ENCODE measurements at places on chromosomes 3 and 15.

- peak; percentile 43 for DNase-seq
Measured at GRCh38 chr3:45841420-45841756, 531 bp downstream of the LZTFL1 start.

DNA sequence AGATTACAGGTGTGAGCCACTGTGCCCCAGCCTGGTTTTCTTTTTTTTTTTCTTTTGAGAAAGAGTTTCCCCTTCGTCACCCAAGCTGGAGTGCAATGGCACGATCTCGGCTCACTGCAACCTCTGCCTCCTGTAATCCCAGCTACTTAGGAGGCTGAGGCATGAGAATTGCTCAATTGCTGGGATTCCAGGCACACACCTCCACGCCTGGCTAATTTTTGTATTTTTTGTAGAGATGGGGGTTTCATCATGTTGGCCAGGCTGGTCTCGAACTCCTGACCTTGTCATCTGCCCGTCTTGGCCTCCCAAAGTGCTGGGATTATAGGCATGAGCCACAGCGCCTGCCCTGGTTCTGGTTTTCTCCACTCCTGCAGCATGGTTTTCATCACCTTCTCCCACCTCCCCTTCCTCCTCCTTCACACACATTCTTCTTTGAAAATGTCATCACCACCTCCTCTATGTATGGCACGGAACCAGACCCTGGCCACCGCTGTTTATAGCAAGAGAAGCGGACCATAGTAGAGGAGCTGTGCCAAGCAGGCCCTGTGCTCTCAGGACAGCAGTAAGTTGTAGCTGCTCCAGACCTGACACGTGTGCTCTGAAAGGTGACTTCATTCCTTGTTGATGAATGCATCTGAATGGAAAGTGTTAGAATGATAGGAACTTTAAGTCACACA is 14.6 kb upstream of the AHSG start:
- no peak for DNase-seq

- DNase-seq = no peak
Measured at GRCh38 chr15:66724732-66725463, 22.9 kb downstream of the SMAD6 start.

- DNase-seq = no peak
Measured at GRCh38 chr3:68135067-68135466, 480.7 kb upstream of the SUCLG2 start.

- DNase-seq = no peak
Measured at GRCh38 chr3:128903501-128903900, 24.1 kb downstream of the ACAD9 start.

DNA sequence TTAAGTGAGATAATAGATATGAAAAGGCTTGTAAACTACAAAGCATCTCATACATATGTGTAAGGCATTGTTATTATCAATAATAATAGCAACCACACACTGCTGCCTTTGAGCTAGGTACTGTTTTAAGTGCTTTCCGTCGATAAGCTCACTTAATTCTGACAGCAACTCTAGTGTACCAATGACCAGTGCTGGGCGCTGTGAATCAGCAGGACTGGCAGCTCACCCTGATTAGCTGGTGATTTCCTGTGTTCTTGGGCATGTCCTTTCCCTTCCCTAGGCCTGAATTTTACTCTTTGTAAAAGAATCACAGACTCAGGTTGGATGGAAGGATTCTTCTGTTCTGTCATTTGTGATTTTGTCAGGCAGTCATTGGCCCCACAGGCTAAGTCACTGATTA is 215.6 kb downstream of the LPP start:
- no peak for DNase-seq

- DNase-seq = no peak
Measured at GRCh38 chr15:34679291-34679690, 75.5 kb downstream of the GJD2 start.

GRCh38 chr15:65264863-65265430 is 21.7 kb downstream of the PARP16 start:
- DNase-seq = no peak

DNA sequence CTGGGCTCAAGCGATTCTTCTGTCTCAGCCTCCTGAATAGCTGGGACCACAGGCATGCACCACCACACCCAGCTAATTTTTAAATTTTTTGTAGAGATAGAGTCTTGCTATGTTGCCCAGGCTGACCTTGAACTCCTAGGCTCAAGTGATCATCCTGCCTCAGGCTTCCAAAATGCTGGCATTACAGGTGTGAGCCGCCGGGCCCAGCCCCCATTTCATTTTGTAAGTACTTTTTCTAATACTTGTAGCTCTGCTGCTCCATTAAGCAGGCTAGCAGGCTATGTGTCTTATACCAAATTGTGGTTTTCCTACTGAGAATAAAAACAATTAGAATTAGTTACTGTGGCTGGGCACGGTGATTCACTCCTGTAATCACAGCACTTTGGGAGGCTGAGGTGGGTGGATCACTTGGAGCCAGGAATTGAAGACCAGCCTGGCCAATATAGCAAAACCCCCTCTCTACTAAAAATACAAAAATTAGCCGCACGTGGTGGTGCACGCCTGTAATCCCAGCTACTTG is 22.4 kb downstream of the NIPA1 start:
- no peak for DNase-seq

DNA sequence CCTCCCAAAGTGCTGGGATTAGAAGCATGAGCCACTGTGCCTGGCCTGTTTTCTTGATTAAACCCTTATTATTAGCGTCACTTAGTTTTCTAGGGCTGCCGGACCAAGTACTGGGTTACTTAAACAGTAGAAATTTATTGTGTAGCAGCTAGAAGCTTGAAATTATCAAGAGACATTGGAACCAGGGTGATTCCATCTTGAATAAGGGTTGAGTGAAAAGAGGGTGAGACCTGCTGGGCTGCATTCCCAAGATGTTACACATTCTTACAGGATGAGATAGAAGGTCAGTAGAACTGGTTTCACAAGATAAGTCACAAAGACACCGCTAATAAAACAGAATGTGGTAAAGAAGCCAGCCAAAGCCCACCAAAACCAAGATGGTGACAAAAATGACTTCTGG is 18.6 kb upstream of the FSTL1 start:
- no peak for DNase-seq

GRCh38 chr3:135007607-135008006 is 212.5 kb downstream of the EPHB1 start:
- no peak for DNase-seq

- no peak for DNase-seq
Measured at GRCh38 chr3:161745741-161746140, 249.1 kb downstream of the OTOL1 start.

DNA sequence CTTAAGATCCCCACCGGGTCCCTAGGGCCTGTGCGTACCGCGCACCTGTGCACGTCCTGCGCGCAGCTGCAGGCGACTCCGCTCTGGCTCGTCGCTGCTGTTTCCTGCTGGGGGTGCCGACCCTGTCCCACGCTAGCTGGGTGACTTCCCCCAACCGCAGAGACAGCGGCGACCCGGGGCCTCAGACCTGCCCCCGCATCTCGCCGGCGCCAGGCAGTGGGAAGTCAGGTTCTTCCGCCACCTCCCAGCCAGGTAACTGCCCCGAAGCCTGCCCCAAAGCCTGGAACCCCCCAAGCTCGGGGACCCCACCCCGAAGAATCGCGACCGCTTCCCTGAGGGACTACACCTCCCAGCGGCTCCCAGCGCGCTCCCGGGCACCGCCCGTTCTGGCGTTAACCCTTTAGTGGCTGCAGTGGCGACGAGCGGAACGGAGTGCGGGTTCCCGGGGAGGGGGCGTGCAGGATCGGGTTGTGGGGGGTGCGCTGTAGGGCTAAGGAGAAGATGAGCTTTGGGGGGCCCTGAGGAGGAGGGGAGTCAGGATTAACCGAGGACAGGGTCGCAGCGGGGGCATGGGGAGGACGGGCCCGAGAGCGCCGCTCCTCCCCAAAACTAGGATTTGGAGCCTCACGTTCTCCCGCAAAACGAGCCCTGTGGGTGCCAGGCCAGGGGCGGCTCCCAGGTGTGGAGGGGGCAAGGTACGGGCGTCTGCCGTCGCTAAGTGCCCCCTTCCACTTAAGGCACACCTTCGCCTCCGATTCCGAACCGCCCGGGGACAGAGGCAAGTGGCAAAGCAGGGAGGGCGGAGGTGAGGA is 589 bp downstream of the NEIL1 start:
- peak; percentile 59 for DNase-seq

GRCh38 chr3:31275038-31275572 is 257.6 kb upstream of the STT3B start:
- peak; percentile 81 for DNase-seq

GRCh38 chr15:51281368-51281967 is 56.9 kb downstream of the CYP19A1 start:
- DNase-seq = peak; percentile 70

DNA sequence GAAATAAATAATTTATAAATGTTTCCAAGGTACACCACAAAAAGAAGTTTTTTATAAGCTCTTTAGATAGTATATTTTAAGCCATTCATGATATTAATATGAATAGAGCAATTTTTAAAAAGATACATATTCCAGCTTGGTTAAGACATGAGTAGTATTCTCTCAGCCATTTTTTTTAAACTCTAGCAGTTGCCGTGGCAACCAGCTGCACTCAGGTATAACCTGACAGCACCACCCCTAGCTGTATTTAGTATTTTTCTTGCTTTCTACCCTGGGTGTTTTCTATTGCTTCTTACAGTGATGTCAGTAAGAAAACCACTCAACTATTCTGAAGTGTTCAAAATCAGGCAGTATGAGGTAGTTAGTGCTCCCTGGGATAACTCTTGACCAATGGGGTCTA is 496.3 kb upstream of the CNTN3 start:
- no peak for DNase-seq

- DNase-seq = no peak
Measured at GRCh38 chr3:118809696-118810498, 224.7 kb downstream of the IGSF11 start.

GRCh38 chr3:33602829-33603228 is 115.2 kb downstream of the CLASP2 start:
- no peak for DNase-seq

DNA sequence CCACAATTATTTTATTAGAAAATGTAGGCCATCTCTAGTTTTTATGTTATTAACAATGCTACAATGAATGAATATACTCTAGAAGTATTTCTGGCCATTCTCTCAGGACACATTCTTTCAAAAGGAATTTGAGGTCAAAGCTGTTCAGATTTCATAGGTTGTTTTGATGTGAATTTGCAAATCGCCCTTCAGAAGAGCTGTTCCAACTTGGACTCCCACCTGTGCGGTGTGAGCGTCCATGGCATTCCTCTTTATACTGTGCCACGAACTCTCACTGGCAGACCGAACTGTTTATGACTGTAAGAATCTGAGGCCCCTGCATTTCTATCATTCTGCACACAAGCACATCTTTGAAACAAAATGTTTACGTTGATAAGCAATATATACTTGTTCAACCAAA is 18.6 kb upstream of the SLC24A5 start:
- no peak for DNase-seq

DNA sequence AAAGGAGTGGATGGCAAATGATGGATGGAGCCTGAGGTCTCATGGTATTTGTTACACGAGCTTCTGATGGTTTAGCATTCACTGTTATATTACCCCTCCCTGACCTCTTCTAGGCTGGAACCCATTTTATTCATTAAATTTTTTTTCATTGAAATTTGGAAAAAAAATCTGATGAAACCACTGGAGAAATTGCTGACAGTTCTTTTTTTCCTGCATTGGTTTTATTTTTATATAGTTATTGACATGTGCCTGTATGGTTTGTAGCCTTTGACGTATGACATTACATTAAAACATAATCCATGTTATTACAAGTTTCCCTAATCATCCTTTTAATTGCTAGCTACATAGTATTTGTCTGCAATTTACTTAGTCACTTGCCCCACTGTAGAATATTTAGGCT is 81.8 kb downstream of the CLDN11 start:
- no peak for DNase-seq

GRCh38 chr3:133124511-133124910 is 86.3 kb downstream of the TMEM108 start:
- no peak for DNase-seq

All from lung microvascular endothelial cell (primary cell).